ENCODE measurements at places on chromosomes 6 and 20. TPM values are rescaled to one million over a fixed set of nuclear protein-coding genes. Genes with fewer than 3 reads are reported as not detected.

GRCh38 chr6:36350681-36351571 is 14.2 kb upstream of the BNIP5 start:
- DNase-seq = no peak

GRCh38 chr6:2861060-2861821 is 19.6 kb upstream of the SERPINB1 start:
- no peak for DNase-seq

DNA sequence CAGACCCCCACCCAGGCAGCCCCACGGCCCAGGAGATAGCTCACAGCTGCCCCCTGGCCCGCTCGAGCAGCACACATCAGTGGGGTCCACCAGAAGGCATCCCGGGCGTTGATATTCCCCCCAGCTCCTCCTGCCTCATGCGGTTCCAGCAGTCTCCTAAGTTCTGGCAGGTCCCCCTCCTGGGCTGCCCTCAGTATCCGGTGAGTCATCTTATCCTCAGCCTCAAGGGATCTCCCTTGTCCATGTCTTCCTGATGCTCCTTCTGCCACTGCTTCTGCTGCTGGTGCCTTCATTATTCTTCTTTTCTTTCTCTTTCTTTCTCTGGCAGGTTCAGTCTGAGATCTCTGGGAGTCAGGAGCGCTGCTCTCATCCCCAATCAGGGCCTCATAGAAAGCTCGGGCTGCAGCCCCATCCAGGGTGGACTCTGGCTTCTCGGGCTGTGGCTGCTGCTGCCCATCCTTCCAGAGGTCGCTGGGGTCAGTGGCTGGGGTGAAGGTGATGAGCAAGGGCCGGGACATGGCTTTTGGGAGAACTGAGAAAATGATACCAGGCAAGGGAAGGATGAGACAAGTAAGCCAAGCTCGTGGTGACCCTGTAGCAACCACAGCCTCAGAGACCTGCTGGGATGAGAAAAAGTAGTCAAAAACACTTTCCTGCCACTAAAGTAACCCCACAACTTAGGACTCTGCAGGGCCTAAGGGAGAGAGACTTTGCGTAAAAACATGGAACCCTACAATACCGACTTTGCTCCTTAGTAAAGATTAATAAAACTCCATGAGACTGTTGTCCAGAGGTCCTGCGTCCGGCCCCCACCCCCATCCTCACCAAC is 622 bp downstream of the GPANK1 start:
- DNase-seq = no peak

The RNF39 gene
- 0.11 TPM for total RNA-seq

DNA sequence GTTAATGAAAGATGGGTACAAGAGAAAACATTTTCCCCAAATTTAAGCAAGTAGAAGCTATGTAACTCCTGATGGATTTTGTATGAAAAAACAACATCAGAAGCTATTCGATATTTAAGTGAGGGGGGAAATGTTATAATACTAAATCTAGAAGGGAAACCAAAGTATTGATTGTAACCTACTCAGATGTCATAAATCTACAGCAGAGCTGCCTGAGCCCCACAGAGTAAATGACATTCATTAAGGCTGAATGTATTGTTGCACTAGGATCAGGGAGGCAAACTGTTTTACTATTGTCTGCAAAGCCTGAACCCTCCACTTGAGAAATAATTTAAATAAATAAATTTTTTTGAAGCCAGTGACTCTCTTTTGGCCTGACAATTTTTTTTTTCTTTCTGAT is 19.3 kb downstream of the ANKRD6 start:
- no peak for DNase-seq

The EYA2 gene
- 2.2 TPM for total RNA-seq

- no peak for DNase-seq
Observed at GRCh38 chr6:142918339-142919042, 26.5 kb downstream of the HIVEP2 start.
